Caco-2 (cell line): ENCODE measurements at places on chromosomes 3 and 15. TPM values are rescaled to one million over a fixed set of nuclear protein-coding genes. Genes with fewer than 3 reads are reported as not detected.

- no peak for DNase-seq
Observed at GRCh38 chr3:115239717-115240116, 92.6 kb upstream of the ZBTB20 start.

Gene ZBBX
- not detected in 2 replicates for total RNA-seq

DNA sequence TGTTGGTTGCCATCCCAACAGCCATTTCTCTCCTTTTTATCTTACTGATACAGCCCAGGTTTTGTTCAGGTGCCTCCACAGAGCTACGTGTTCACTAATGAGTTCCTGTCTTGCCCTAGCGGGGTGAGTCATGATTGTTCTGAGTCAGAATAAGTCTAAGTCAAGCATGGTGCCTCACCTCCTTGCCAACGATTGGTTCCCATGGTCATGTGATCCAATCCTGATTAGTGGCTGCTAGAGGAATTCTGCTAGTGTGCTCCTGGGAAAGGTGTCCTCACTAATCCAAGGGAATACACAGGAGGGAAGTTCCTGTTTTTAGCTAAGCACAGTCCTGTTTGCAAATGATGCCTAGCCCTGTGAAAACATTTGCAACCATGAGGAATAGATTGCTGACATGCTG, 99.8 kb downstream of the NSUN3 start:
- DNase-seq: peak; percentile 31

- no peak for DNase-seq
Observed at GRCh38 chr3:94978084-94978483, 915.2 kb downstream of the NSUN3 start.

Gene CD96
- total RNA-seq: 0.59 and 1.5 TPM in 2 replicates

- no peak for DNase-seq
Observed at GRCh38 chr3:45978006-45978761, 17.4 kb downstream of the FYCO1 start.

Gene BFSP2
- not detected in 2 replicates for total RNA-seq

Gene RTP4
- total RNA-seq: not detected in 2 replicates

Gene C3orf49
- total RNA-seq: not detected in 2 replicates
